ENCODE measurements at places on chromosomes 1 and 21.

GRCh38 chr1:240029418-240029817 lies 62.3 kb upstream of the FMN2 start:
- peak; percentile 39 for DNase-seq

DNA sequence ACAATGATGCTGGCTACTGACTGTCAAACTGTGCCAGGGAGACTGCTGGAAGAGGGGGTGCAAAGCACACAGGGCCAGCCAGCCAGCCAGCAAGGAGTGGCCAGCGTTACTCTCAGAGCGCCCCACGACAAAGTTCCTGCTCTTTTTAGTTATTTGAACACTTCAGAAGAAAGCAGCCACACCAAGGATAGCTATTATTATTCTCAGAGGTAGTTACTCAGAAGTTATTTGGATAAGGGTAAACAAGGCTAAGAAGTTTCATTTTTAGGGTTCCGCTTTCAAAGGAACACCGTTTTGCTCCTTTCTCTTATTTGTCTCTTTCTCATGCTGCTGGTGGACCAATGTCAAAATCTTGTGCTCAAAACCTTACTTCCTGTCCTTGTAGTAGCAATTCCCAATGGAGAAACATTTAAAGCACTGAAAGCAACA lies 59.9 kb downstream of the VANGL2 start:
- no peak for DNase-seq

GRCh38 chr1:198669023-198669698 lies 30.3 kb downstream of the PTPRC start:
- DNase-seq: peak; percentile 94

DNA sequence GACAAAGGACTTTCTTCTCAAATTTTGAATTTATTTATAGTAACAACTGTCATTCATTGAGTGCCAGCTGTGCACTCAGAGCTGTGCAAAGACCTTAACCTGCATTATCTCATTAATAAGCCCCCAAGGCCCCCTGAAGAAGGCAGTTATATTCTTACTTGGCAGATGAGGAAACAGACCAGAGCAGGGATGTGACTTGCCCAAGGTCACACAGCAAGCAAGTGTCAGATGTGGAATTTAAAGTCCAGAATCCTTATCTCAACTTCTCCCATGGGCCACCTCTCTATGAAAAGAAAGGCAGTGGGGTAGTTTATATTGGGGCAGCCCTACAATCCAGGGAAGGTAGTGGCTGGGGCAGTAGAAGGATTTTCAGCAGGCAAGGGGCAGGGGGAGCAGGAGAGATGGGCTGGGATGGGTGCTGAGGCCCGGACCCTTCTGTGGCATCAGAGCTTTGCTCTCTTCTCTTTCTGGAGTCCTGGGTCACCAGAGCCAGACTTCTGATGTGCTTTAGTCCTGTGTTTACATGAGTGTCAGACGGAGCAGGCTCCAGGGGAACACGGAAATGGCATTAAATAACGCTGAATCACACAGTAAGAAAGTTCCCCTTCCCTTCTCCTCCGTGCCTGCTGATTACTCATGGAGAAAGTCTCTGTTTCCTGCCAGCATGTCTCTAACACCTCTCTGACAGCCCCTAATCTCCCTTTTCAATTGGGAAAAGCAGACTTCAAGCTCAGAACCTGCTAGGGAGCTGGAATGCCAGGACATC lies 39.5 kb downstream of the EPHB2 start:
- DNase-seq: peak; percentile 97

DNA sequence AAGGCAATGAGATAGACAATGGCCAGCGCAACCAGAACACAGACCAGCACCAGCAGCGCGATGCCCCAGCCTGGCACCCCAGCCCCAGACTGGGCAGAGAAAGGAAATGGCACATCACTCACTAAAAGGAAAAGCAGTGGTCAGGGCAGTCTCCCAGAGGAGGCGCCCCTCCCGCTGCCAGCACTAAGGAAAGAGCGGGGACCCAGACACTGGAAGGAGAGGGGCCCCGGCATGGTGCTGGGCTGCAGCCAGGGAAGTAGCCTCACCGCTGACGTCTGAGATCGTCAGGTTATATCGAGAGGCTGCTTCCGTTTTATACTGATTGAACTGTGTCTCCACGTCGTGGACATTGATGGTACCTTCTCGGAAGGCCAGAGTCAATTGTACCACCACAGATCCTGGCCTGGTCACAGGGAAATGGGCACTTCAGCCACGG lies 13.8 kb downstream of the TRIM46 start:
- DNase-seq: no peak

Data from iris pigment epithelial cell (primary cell).